ENCODE measurements at places on chromosomes 3 and 15.

DNA sequence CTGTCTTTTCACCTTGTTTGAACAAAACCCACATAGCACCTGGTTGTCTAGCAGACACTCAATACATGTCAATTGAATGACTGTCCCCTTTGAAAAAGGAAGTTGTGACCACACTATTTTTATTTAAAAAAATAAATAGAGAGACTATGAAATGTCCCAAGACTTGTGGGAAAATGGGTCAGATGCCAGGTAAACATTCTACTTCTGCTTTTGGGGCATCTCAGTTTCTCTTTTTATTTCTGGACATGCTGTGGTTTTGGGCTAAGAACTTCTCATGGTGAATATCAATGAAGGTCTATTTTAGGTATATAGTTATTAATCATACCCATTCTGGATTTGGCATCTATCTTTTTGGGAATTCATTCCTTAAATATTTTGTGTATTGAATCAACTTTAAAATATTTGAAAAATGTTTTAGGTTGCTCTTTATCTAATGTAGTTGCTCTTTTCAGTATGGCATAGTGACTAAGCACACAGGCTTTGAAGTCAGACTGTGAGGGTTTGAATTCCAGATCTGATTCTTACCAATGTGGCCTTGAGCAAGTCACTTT is 4.4 kb downstream of the TMEM45A start:
- no peak for DNase-seq

DNA sequence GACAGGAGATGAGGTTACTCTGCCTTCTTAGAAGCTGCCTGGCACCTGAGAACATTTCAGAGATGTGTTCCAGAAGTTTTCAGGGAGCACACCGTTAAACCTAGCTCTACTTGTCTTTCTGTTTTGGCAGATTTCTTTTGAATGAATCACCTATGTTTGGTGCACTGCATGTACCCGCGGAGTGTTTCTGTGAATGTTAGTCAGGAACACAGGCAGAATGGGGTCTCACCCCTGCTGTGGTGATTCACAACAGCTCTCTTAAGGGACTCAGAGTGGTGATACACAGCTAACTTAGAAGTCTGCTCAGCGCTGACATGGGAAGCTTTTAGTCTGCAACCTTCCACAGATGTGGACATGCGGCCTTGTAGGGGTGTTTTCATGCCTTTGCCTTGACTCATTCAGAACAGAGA is 24.0 kb downstream of the TSEN2 start:
- DNase-seq = no peak

DNA sequence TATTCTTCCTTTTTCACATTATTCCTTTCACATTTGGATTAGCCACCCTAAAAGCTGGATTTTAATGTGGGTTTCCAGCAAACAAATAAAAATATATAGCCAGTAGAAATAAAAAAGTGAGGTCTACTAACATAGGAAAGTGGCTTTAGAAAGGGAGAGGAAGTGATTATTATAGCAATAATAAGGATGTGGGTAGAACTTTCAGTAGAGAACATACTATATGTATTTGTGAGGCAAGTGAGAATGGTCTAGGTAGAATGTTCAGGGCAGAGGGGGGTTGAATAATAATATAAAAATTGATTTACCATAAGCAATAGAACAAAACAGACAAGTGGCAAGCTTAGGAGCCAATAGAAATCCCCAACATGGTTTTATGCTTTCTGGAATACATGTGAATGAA is 88.6 kb downstream of the NR1I2 start:
- DNase-seq = no peak

GRCh38 chr15:41104234-41104633 is 11.8 kb downstream of the INO80 start:
- no peak for DNase-seq

DNA sequence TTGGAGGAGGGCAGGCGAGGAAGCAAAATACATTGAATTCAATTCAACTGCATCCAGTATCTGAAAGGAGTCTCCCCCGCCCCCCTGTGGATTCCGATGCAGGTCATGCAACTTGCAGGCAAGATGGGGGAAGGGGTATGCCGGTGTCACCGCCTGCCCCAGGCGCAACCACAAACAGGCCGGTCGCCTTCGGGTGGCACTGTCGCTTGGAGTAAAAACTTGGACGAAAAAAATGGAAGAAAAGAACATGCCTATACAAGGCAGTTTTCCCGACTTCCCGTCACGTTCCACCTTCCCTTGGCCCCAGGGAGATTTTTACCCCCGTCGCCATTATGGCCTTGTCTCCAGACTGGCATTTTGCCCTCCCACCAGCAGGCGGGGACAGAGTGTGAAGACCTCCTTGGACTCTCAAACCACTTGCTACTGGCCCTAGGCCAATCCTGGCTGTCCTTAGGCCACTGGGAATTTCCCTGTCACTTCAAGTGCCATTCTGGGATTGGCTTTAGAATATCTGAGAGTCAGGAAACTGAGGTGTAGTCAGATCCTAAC is 1.6 kb upstream of the NTRK3 start:
- DNase-seq = no peak

DNA sequence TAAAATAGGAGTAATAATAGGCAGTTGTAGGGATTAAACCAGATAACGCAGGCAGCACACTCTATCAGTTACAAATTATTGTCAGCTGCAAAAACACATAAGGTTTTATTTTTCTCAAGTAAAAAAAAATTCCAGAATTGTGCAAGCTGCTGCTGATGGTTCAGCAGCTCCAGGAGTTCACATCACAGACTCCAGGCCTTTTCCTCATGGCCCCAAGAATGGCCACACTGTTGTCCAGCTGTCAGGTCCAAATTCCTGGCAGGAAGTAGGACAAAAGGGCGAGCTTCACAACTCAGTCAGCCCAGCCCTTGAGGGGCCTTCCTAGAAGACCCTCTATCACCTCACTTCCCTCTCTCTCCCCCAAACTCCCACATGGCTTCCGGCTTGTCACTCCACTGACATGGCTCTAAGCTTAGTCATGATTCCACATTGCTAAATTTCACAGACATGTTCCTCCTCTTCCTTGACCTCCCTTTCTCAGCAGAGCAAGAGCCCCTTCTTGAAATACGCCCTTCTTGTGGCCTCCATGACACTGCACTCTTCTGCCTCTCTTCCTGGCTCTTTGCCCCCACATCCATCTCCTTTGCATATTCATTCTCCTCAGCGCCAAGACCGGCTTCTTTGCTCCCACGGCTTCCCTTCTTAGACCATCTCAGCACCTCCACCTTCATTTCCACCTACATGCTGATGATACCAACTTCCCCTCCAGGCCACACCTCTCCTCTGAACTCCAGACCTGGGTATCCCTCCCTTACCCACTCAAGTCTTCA is 27.4 kb upstream of the FAM174B start:
- no peak for DNase-seq

DNA sequence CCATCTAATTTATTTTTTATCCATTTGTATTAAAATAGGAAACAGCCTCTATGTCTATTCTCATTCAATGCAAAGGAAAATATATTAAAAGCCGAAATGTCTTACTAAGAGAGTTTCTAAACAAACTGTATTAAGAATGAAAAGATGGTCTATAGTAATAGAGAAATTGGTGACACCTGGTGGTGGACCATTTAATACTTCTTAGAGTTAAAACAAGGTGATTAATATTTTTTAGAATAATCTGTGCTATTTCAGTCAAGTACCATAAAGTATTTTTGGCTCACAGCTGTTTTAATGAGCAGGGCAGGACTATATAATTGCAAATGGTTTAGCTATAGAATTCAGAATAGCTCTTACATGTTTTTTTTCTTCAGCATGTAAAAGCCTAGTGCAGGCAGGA is 55.7 kb downstream of the SYNPR start:
- DNase-seq = no peak

- DNase-seq = no peak
Measured at GRCh38 chr3:140388202-140388922, 289.5 kb upstream of the TRIM42 start.

DNA sequence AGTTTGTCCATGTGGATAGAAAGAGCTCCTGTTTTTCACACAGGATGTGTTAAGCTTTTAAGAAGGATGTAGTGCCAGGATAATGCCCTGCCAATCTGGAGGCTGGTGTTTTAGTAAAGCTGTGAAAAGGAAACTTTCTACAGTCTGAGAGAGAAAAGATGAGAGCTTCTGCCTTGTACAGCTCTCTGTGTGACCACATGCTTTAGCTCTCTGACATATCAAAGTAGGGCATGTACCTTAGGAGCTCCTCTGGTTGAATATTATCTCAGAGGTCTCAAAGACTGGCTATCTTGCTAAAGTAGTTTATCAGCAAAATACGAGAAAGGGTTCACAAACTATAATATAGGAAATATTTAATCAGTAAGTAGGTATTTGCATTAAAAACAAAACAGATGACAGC is 30.4 kb downstream of the CDIN1 start:
- no peak for DNase-seq

GRCh38 chr3:125032100-125032643 is 23.6 kb downstream of the HEG1 start:
- no peak for DNase-seq

GRCh38 chr3:88882121-88882520 is 225.3 kb upstream of the EPHA3 start:
- no peak for DNase-seq

- DNase-seq = no peak
Measured at GRCh38 chr3:58495101-58495500, 3.2 kb downstream of the KCTD6 start.

DNA sequence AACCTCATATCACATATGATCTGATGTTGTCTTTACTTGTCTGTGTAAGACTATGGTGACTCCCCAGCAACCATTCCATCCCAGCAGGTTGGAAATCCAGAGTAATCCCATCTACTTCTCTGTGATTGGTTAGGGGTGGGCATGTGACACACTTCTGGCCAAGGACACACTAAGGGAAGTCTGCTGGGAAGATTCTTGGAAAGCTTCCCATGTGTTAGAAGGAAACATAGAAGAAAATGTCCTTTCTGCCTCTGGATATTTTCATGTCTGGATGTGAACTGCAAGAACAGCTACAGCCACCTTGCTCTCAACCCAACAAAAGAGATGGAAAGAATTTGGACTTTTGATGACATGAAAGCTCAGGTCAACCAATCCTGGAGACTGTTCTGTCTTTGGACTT is 2.6 kb upstream of the UBE2Q2 start:
- no peak for DNase-seq

DNA sequence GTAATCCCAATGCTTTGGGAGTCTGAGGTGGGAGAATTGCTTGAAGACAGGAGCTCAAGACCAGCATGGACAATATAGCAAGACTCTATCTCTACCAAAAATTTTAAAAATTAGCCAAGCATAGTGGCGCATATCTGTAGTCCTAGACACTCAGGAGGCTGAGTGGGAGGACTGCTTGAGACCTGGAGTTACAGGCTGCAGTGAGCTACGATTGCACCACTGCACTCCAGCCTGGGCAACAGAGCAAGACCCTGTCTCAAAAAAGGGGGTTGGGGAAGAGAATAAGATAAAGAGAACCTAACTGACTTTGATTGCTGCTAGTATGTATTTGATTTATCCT is 755 bp downstream of the CD200R1 start:
- DNase-seq = no peak

- DNase-seq = no peak
Measured at GRCh38 chr15:100770661-100771584, 108.7 kb upstream of the ALDH1A3 start.

GRCh38 chr15:97501291-97501690 is 459.2 kb upstream of the ARRDC4 start:
- no peak for DNase-seq

- DNase-seq = no peak
Measured at GRCh38 chr3:132871956-132872355, 149.7 kb upstream of the NPHP3 start.

GRCh38 chr3:100796556-100796955 is 87.3 kb downstream of the TFG start:
- DNase-seq = no peak

DNA sequence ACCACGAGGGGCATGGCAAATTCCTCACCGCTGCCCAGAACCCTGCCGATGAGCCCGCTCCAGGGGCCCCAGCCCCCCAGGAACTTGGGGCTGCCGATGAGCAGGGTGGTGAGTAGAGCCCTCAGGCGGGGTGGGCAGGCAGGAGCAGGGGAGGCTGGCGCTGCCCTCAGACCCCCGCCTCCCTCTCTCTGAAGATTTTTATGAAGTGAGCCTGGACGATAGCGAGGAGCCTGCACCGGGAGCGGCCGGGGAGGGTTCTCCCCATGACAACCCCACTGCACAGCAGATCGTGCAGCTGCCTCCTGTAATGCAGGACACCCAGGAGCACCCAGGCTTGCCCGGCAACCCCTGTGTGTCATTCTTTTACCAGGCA is 56.7 kb upstream of the UBE2Q2 start:
- no peak for DNase-seq

GRCh38 chr3:38354588-38355330 is 8.2 kb downstream of the XYLB start:
- no peak for DNase-seq

- DNase-seq = no peak
Measured at GRCh38 chr3:122687298-122687697, 6.7 kb downstream of the PARP14 start.

DNA sequence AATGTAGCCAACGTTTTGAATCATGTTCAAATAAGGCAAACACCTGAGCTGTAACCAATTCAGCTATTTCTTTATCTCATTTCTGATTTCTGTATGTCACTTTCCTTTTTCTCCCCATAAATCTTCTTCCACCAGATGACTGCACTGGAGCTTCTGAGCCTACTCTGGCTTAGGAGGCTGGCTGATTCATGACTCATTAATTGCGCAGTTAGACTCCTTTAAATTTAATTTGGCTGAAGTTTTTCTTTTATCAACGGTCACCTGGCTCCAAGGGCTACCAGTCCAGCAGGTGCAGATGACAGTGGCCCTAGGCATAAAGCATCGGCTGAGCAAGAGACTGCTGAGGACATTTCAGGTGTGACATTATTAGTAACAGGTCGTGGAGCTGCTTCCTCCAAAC is 39.6 kb upstream of the ITGA11 start:
- DNase-seq = no peak

GRCh38 chr15:29688506-29689286 is 133.6 kb downstream of the TJP1 start:
- no peak for DNase-seq

DNA sequence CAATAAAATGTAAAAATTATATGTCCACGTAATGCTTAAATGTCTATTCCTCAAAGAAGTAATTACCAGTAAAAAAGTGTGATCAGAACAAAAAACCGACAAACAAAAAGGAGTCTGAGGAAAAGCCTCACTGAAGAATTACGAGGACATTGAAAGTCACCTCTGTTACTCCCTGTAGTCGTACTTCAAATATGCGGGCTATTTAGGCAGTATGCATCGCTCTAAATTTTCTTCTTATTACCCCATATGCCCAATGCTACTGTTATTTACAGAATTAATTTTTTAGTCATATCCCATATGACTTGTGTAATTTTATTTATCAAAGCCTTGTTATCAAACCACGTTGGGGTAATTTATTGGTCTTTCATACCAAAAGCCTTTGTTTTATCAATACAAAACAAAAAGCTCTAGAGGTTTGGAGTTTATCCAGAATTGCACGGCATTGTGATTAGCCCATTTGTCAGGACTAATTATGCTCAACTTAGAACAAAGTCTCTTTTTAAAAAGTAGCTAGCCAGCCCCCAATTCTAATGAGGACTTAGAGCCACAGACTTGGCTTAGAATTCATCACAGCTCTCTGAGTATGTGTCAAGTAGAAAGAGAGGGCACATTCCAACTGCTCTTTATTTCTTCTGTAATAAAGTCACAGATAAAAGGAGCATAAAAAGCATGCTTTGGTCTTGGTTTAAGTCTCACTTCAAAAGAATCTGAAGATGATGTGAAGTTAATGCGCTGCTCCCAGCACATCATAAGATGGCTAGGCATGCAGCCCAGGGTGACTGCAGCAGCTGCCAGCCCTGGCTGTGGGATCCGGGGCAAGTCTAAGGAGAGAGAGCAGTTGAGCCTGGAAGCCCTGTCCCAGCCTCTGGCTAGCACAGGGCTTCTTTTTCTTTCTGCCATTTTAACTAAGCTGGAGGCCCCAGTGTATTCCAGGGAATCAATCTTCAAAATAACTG is 521.0 kb downstream of the GABRG3 start:
- DNase-seq = no peak

Data from NCI-H510A (cell line).